ENCODE measurements at places on chromosomes 2 and 18.

DNA sequence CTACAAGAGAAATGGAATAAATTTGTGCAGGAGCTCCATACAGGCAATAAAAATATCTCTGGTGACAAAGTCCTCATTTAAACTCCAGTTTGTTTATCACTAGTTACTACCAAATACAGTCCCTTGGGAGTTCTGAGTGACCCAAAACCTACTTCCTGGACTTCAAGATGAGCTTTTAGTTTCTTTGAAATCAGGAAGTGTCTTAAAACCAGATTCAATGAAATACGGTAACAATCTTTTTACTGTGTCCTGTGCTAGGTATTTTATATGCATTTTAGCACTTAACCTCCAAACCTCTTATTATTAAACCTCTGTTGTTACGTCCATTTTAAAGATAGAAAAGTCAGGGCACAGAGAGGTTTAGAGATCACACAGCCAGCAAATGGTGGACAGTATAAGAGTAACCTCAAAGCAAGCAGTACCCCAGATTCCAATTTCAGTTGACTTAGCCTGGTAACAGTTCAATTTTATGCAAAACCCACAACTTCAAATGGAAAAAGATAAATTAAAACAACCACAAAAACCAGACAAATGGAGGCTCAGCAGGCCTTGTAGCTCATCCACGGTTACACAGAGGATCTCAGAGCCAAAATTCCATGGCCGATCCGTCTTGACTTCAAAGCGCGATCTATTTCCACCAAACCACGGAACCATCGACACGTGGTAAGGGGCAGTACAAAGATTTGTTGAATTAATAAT, 1.3 kb upstream of the KCMF1 start:
- DNase-seq, result no peak

DNA sequence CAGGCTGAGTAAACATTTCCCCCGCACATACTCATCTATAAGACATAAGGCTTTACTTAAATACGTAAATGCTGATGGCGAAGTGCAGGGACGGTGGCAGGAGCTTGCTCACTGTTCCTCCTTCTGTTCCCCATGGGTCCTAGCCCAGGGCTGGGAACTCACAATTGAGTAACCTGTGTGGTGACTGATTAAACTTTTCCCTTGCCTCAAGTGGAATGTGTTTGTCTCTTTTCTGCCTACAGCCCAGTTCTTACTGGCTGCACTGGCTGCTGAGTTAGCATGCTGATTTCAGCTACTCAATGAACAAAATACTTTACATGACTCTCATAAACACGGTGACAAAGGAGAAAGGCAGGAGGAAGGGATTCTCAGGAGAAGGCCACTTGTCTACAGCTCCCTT, 87.3 kb downstream of the MARCO start:
- no peak for DNase-seq

DNA sequence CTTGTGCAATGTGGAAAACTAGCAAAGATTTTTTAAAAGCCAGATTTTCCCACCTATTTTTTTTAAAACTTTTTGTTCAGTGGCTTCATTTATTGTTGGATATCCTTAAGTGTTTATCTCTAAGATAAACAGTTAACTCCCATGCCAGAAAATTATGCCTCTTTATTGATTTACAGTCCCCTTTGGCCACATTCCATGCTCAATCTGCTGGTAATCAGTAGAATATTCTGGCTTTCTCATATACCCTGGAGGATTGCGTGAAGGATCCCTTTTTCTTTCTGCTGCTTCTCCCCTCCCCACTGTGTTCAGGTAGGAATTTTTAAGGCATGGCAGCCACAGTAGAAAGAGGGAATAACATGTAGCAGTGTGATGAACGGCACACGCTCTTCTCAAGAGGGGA, 2.6 kb downstream of the GRHL1 start:
- no peak for DNase-seq

- no peak for DNase-seq
Measured at GRCh38 chr2:84885111-84885510, 4.2 kb upstream of the TRABD2A start.

- DNase-seq, result no peak
Measured at GRCh38 chr2:150191349-150191748, 296.1 kb downstream of the RND3 start.

GRCh38 chr2:166057370-166058164, 70.3 kb downstream of the SCN1A start:
- no peak for DNase-seq

- DNase-seq, result no peak
Measured at GRCh38 chr2:74676331-74676730, 22.3 kb downstream of the SEMA4F start.

- DNase-seq, result no peak
Measured at GRCh38 chr2:192416060-192416459, 221.3 kb upstream of the TMEFF2 start.

DNA sequence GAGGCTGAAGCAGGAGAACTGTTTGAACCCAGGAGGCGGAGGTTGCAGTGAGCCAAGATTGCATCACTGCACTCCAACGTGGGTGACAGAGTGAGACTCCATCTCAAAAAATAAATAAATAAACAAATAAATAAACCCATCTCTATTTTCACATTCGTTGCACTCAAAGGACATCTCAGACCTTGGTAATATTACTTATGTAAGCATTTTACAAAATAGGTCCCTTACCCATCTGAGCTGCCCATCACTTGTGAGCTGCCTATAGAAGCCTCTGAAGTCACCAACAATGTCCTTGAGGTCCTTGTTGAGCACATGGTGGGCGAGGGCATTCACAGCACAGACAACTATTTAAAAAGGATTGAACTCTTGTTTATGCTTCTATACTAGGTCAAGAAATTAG, 15.4 kb downstream of the ENOSF1 start:
- no peak for DNase-seq

- DNase-seq, result no peak
Measured at GRCh38 chr2:199936554-199936953, 18.7 kb downstream of the TYW5 start.

GRCh38 chr18:25704071-25704470, 352.1 kb upstream of the ZNF521 start:
- no peak for DNase-seq

- no peak for DNase-seq
Measured at GRCh38 chr2:196295005-196295404, 123.6 kb upstream of the STK17B start.

- no peak for DNase-seq
Measured at GRCh38 chr2:46717344-46718121, 198.1 kb downstream of the MCFD2 start.

DNA sequence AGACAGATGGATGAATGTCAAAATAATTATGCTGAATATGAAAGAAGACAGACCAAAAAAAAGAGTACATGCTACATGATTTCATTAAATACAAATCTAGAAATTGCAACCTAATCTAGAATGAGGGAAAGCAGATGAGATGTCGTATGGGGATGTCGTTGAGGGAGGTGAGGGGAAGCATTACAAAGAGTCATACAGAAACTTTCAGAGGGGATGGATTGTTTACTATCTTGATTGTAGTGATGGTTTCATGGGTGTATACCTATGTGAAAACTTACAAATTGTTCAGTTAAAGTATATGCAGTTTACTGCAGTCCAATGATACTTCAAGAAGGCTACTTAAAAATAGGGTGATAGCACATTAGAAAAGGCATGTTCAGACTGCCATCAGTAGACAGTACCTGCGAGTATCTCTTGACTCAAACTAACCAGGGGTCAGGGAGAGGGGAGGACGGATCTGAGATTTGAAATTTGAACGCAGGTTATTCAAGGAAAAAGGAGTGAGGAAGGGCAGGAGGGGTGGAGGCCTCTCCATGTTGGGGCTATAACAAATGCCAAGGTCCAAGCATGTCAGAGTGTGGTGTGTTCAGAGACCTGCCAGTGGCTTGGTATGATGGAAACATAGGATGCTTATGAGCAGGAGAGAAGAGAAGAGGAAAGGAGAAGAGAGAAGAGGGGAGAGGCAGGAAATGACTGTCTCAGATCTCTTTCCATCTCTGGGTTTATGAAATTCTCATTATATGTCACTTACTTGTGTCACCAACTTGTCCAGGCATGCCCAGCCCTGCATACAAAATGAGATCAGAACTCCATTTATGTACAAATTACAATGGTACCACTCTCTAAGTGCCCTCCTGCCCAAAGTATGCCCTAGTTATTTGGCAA, 257.3 kb upstream of the CXCR4 start:
- no peak for DNase-seq

DNA sequence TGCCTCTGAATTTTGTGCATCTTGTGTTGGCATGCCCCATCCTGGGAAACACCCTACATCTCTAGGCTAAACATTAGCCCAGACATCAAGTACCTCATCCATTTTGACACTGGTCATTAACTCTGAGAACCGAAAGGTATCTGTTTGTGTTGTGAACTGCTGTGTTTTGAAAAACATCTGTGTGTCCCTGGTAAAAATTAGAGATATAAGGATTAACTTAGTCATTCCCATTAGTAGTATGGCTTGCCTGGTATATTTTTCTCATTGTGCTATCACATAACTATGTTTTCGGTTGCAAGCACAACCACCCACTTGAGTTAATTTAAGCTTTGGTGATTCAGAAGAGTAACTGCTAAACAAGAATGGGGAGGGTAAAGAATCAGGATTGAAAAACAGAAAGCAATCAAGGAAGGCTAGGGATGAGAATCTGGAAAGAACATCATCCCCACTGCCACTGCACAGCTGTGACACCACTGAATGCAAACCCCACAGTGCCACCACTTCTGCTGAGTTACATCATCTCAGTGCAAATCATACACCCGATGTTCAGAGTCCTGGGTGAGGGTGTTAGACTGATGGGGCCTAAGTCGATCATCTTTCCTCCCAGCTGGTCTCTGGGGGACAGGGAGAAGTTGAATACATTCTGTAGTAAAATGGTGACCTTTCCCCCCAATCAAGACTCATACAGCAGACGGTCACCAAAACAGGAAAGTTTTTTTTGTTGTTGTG, 234.0 kb downstream of the EPHA4 start:
- DNase-seq, result no peak

DNA sequence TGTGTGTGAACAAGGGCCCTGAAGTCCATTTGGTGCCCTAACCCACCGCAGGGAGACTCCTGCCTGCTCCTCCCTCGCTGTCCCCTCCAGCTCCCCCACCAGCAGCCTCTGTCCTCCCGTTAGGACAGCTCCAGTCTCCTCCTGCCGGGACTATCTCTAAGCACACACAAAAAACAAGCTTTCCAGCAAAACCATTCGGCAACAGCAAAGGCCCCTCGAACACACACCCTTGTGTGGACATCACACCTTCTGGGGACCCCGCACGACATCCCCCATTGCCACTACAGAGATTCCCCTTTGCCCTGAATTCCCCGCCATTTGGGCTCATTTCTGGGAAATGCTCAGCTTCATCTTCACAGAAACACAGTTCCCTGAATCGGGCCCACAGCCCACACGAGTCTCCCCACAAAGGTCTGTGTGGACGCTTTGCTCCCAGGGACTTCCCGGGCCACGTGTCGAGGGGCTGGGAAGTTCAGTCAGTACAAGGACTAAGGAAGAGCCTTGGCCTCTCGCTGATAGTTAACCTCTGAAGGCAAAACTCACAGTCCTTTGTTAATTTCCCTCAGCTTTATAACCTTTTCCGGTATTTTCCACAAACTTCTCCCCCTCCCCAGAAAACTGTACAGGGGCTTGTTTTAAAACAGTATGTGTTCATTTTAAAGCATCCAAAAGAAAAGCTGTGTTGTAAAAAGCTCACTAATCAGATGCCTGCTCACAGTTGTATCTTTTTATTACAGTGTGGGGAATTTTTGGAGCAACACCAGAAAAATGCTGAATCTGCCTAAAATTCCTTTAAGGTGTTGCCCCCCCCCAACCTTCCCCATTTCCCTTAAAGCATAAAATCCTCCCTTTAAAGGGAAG, 25.9 kb downstream of the SMAD7 start:
- DNase-seq, result no peak

- DNase-seq, result no peak
Measured at GRCh38 chr2:231470246-231470900, 6.1 kb upstream of the NCL start.

DNA sequence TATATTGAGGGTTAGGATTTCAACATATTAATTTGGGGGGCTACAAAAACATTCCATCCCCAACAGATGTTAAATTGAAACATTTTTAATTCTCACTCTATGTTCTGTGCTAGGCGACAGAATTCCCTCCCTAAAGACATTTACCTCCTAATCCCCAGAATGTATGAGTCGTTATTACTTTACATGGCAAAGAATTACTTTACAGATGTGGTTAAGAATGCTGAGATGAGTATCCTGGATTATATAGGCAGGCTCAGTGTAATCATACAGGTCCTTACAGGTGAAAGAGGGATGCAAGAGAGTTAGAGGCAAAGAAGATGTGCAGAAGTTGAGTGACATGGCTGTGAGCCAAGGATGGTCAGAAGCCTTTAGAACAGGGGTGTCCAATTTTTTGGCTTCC, 974.1 kb upstream of the ACVR2A start:
- no peak for DNase-seq

- DNase-seq, result no peak
Measured at GRCh38 chr2:72822794-72823193, 3.0 kb downstream of the EXOC6B start.

Measured in stimulated activated CD8-positive, alpha-beta memory T cell treated with anti-CD3 and anti-CD28 coated beads, Interleukin-4, amount 100 ng/mL, for 1 hour (primary cell).